ENCODE measurements at places on chromosomes 13 and 19.

DNA sequence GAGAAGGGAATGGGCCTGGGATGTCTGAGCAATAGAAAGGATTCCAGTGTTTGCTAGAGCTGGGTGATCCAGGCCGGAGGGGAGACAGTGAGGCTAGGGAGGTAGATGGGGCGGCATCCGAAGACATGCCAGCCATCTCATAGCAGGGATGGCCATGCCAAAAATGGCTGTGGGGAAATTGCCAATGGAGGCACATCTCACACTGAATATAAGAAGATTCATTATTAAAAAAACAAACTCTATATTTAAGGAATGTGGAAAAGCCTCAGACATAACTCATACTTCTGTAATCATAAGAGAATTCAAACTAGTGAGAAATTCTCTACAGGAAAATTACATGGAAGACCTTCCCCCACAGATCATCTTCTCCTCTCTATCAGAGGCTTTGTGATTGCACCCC lies 289.2 kb downstream of the FGF9 start:
- no peak for DNase-seq

DNA sequence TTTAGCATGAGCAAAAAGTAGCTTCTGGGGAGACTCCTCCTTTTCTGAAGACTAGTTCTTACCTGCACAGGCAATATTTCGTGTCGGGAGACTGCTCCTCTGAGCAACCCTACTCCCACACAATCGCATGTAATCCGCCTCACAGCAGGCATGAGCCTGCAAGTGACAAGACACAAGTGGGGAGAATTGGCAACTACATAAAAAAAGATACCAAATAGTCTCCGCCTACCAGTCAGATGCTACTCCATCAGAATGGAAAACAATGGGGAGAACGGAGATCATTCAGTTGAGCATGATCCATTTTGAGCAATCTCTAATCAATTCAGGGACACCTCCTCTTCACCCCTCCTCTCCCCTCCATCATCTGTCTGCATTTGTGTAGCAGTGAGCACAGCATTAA lies 321.0 kb downstream of the COG6 start:
- DNase-seq = no peak

- DNase-seq = no peak
Measured at GRCh38 chr19:2375353-2376121, 15.5 kb downstream of the TMPRSS9 start.

GRCh38 chr13:65990684-65991083 lies 1239.5 kb downstream of the PCDH9 start:
- DNase-seq = no peak

GRCh38 chr13:42477596-42478190 lies 96.3 kb upstream of the TNFSF11 start:
- DNase-seq = no peak

DNA sequence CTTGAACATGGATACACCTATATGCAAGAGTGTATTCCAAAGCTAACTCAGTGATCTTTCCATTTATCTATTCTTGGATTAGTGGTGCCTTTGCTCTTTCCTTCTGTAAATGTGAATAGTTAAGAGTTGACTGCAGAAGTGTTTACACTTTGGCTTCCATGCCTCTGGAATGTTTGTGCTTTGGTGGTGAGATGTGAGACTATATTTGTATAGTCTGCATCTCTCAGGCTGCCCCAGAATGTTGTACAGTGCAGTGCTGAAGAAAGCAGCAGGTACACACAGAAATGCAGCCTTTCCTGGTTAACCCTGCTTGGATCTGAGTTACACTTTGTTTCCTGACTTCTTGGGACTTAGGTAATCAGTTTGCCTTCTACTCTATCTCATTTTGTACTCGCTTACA lies 90.2 kb downstream of the DNAJC15 start:
- DNase-seq = no peak

DNA sequence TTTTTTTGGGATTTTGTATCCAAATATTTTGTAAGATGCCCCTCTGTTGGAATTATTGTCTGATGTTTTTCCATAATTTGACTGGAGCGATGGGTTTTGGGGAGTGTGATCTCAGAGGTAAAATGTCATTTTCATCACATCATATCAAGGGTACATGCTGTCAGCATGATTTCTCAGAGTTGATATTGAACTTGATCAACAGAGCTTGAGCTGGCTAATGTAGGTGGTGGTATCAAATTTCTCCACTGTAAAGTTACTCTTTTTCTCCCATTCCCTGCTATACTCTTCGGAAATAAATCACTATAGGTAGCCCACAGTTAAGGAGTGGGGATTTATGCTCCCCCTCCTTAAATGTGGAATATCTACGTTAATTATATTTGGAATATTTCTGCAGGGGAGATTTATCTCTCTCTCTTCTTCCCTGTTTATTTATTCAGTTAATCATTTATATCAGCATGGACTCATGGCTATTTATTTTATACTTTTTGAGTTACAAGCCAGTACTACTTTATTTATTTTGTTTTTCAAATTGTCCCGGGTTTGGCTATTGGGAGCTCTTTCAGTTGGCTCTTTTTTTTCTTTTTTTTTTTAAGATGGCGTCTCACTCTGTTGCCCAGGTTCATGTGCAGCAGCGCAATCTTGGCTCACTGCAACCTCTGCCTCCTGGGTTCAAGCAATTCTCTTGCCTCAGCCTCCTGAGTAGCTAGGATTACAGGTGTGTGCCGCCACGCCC lies 8.8 kb downstream of the SETDB2 start:
- no peak for DNase-seq

DNA sequence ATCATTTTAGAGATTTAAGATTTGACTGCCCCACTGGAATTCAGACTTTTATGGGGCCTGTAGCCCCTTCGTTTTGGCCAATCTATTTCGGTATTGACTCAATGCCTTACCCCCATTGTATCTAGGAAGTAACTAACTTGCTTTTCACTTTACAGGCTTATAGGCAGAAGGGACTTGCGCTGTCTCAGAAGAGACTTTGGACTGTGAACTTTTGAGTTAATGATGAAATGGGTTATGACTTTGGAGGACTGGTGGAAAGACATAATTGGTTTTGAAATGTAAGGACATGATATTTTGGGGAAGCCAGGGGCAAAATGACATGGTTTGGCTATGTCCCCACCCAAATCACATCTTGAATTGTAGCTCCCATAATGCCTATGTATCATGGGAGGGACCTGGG lies 463.0 kb upstream of the KLHL1 start:
- DNase-seq = no peak

- no peak for DNase-seq
Measured at GRCh38 chr13:98549728-98550317, 27.1 kb downstream of the STK24 start.

DNA sequence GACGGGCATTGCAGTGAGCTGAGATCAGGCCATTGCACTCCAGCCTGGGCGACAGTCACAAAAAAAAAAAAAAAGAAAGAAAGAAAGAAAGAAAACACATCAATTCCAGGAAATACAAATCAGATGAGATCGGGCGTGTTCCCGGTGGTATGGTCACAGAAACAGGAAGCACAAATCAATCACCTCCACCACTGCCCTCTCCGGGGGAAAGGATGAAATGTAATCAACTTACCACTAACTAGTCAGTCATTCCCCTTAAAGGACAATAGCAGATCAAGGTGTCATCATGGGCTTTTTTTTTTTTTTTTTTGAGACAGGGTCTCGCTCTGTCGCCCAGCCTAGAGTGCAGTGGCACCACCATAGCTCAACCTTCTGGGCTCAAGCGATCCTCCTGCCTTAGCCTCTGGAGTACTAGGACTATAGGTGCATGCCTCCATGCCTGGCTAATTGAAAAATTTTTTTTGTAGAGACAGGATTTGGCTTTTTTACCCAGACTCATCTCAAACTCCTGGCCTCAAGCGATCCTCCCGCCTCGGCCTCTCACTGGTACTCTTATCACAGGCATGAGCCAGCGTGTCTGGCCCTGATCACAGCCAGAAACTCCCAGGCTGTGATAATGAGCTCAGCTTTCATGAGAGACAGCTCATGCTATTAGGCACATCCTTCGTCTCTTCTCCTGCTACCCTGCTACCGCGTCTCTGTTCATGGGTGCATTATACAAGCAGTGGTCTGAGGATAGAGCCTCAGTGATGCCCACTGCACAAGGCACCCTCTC lies 6.8 kb upstream of the DPRX start:
- DNase-seq = no peak

DNA sequence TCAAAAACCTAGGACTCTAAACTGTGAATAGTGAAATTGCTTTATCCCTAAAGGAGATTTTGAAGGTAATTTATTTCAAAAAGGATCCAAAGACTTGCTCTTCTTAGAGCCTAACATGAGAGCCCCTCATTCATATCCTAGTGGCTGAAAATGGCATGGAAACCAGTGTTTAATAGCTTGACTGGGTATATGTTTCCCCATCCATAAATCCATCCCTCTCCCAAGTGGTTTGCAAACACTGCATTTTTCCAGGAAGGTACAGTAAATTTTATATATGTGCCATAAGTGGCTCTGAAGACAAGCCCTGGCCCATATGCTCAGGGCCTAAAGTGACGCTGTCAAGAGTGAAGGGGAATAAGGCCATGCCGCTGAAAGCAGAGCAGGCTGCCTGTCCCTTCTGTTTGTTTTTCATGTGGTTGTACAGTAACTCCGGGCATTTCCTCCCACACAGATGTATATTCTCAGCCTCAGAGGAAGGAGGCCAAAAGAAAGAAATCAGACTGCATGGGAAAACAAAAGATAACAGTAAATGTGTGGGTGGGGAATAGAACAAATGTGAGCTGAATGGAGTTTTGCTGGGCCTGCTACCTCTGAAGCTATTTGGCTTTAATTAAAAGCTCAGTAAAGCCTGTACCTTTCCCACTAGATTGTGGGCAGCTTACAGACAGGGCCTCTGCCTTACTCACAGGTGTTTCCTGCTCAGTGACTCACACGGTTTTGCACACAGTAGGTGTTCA lies 181.9 kb downstream of the PCDH9 start:
- DNase-seq = no peak

DNA sequence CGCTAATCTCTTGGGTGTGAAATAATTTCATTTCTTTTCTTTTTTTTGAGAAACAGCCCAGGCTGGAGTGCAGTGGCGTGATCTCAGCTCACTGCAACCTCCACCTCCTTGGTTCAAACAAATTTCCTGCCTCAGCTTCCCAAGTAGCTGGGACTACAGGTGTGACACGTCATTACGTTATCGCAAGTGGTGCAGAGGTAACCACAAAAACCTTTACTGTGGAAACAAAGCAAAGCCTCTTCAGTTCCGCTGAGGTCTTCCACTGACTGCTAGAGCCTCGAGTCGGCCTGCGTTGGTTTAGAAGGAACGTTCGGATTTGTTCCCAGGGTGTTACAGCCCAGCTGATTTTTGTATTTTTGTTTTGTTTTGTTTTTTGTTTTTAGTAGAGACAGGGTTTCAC lies 2.0 kb upstream of the ZNF784 start:
- DNase-seq = no peak

GRCh38 chr19:46748325-46749109 lies 2.3 kb upstream of the STRN4 start:
- DNase-seq = no peak

DNA sequence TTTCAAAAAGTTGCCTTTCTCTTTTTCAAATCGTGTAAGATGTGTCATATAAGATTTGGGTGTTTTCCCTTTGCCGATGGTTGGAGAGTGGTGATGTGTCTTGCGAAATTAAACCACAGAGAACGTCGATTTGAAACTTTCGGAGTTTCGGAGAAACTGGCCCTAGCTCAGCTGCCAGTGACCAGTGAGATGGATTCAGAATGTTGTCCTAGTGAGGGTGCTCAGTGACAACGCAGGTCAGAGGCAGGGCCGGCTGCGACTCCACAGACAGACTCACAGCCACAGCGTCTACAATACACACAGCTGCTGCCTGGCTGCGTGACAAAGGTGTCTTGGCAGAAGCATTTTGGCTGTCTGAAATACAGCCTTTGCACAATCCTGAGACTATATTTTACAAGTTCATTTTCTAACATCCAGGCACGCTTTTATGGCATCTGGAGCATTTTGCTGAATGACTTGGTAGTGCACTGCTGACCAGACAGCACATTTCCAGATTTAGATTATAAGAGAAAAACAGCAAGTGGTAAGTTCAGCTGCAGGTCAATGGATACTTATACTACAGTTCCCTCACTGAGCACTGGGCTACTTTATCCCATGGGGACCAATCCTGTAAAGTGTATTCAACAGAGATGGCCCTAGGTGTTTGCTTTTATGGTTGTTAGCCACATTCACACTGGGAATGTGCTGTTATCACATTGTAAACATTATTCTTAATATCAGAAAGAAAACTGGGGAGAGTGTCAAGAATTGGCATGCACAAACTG lies 207.5 kb downstream of the KCNRG start:
- DNase-seq = no peak

DNA sequence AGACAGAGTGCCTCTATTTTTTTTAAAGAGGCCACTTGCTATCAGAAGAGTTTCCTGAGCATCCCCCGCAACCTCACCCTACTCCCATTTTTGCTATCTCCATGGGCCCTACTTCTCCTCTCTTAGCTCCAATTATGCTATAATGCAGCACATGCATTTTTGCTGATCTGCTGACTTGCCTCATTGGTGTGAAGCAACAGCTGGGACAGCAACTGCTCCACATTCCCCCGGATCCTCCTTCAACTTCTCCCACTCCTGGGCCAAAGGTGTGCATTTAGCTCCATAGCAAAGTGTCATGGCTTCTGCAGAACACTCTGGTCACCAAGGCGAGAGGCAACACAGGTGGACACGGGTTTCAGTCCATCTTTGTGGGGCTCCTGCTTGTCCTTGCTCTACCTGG lies 56.7 kb upstream of the USP29 start:
- DNase-seq = no peak

DNA sequence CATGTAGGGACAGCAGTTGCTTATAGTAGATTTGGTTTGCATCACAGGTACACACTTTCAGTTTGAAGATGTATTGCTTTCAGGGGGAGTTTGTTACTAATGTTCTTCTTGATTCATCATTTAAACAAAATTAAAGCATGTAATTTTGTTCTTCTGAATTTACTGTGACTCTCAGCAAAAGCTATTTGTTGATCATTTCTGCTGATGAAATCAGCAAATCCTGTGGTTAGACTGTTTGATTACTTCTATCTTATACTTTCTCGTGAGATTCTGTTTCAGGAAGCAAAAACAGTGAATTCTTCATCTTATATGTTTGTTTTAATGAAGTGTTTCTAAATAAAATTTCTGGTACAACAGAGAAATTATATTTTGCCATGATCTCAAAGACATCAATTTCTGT lies 497.6 kb downstream of the GPC6 start:
- DNase-seq = no peak

DNA sequence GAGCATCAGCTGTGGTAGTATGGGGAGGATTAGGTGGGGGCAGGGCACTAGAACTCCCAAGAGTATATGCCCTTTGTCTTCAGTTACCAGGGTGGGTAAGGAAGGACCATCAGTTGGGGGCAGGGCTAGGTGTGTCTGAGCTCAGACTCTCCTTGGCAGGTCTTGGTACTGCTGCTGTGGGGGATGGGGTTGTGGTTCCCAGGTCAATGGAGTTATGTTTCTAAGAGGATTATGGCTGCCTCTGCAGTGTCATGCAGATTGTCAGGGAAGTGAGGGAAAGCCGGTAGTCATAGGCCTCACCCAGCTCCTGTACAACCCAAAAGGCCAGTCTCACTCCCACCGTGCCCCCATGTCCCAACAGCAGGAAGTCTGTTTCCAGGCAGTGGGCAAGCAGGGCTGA lies 8.8 kb upstream of the ZNF578 start:
- DNase-seq = no peak

- no peak for DNase-seq
Measured at GRCh38 chr19:10516671-10517286, 468 bp downstream of the S1PR5 start.
